ENCODE measurements at places on chromosomes 16 and 17.

DNA sequence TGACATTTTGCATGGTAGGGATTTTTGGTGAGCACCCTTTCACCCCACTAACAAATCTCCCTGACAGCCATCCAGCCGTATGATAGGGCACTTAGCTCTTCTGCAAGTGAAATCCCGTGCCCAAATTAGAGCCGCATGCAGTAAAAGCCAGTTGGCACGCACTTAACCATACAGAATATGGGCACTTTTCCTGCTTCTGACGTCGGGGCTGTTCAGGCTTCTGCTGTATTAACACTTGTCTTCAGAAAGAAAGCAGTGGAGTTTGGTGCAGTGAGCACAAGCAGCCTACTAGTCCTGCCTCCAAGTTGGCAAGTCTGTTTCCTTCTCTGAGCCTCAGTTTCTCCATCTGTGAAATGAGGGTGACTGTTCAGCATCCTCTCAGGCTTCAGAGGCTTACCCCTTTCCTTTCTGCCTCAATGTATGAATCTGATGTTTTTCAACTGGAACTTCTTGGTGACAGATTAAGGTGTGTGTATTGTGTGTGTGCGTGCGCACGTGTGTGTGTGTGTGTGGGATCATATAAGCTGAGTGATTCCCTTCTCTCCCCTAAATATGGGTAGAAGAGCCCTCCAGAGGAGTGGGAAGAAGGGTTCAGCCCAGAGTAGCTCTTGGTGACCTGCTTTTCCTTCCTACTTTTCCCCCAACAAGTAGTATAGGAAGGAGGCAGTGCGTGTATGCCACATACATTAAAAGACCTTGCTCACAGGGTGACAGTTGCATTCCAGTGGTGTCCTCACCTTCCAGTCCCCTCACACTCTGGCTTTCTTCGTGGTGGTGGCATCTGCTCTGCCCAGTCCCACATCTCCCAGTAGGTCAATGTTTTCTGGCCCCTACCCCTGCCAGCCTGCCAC, 19.0 kb downstream of the IGF2BP1 start:
- DNase-seq = no peak

DNA sequence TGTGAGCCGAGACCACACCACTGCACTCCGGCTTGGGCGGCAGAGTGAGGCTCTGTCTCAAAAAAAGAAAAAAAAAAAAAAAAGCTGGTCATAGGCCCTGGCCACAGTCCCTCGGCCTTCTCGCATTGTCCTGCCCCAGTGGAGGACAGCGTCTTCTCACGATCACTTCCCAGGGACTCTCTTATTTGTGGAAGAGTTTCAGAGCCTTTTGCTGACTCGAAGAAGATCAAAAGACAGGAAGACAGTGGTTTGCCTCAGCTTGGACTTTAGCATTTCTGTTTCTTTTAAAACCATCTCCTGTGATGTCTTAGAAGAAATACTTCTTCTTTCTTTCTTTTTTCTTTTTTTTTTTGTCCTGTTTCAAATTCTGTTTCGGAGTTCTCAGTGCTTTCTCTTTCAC, 210.0 kb downstream of the FTO start:
- DNase-seq = no peak

DNA sequence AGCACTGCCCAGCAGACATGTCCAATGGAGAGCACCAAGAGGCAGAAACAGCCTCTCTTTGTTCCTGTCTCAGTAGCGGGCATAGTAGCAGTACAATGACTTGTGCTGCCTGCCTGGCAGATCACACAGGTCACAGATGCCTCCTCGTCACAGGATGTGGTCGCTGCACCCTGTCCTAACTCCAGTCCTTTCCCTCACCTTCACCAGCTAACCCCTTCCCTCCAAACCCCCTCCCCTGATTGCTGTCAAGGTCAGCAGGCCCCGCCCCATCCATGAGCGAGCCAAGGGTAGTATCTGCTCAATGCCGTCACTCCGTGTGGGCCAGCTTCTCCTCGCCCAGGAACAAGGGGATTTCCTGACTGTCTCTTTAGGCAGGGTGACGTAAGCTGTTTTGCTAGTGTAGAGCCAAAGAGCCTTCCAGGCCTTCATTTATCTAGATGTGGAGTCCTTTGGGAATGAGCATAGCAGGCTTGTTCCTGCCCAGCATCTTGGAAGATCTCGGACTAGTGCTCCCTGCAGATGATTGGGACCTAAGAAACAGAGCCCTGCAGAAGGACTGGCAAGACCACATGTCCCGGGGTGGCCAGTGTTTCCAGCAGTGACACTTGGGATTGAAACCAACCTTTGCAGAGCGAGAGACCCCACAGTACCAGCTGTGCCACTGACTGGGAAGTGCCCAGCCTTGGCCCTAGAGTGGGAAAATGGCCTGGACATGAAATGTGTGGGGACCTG, 75.9 kb upstream of the TNRC6C start:
- DNase-seq = peak; percentile 33

GRCh38 chr17:39231591-39232551, 6.1 kb upstream of the STAC2 start:
- no peak for DNase-seq

DNA sequence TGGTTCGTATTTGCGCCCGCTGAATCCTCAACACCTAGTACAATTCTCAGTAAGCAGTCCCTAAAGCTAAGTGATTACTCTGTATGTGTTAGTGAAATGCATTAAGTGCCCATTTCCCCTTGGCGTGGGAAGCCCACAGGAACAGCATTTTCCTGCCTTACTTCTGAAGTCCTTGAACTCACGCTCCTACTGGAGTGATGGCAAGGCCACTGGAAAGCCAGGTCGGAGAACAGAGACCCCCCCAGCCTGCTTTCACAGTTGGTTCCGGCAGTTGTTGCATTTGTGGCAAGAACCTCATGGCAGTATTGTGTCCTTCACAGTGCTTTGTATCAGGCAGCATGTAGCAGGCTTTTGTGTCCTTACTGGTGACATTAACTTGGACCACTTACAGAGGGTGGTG, 340.7 kb downstream of the CDH13 start:
- no peak for DNase-seq

DNA sequence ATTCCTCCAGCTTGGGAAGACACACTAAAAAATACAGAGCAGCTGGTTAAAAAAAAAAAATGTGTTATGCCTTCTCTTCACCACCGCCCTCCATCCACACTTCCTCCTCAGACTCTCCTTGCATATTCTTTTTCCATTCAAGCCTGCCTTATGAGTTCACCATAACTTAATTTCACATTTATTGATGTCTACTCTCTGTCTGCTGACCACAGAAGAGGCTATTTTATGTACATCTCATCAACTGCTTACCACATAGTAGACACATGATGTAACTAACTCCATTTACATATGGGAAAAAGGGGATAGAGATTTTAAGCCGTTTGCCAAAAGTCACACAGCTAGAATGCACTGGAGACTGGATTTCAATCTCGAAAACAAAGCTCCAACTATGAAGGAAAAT, 409.8 kb downstream of the CDH11 start:
- no peak for DNase-seq

DNA sequence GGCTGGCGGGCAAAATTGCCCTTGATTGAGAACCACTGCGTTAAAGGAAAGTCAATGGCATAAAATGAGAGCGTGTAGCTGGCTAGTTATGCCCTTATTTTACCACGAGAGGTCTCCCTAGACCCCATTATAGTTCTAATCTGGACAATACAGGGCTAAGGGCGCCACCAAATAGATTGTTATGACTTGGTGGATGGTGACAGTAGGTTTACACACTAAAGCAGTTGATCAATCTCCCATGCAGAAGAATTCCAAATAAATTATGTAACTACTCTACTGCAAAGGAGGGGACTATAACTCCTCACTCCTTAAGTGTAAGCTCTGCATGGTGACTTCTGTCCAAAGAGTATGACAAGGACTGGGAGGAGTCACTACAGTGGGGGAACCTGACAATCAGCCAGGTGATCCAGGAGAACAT, 20.4 kb upstream of the YPEL2 start:
- DNase-seq = no peak

DNA sequence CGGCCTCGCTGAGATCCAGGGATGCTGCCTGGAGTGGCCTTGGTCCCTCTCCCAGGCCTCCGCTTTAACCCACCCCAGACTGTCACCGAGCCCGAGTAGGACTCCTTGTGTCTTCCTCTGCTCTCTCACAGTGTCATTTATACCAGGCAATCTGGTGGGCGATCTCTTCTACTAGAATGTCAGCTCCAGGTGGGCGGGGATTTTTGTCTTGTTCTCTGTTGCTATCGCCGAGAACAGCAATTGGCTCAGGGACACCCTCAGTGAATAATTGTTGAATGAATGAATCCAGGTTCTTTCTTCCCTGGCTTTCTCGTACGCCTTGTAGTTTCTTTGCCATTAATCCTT, 591 bp downstream of the DHX38 start:
- DNase-seq = no peak

DNA sequence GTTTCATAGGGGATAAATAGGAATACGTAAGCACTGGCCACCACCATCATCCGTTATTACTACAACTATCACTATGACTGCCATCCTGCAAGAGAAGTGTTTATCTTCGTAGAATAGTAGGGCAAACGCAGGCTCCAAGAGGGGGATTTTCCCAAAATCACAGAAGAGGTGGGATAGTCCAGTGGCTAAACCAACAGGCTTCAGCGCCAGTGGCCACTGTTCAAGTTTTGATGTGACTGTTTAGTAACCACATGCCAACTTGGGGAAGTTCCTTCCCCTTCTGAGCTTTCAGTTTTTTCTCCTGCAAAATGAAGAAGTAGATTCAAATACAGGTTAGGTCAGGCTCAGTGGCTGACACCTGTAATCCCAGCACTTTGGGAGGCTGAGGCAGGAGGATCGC, 60.7 kb upstream of the GRIN2A start:
- no peak for DNase-seq
